ENCODE measurements at places on chromosomes 7 and 10.

DNA sequence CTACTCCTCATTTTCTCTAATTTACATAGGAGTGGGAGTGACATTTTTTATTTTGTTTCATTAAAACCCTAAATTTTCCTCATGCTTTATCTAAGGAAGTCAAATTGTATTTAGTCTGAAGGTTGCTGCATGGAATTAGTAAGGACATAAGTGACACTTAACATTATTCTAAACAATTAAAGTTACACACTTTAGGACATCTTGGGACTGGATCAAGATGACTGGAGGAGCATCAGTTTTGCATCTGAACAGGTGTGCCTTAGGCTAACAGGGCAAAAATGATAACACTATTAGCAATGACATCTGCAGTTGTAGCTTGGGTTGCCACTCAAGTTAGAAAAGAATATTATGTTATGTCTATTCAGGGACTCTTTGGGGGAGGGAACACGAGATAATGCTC, 199.4 kb downstream of the HDAC9 start:
- no peak for DNase-seq

DNA sequence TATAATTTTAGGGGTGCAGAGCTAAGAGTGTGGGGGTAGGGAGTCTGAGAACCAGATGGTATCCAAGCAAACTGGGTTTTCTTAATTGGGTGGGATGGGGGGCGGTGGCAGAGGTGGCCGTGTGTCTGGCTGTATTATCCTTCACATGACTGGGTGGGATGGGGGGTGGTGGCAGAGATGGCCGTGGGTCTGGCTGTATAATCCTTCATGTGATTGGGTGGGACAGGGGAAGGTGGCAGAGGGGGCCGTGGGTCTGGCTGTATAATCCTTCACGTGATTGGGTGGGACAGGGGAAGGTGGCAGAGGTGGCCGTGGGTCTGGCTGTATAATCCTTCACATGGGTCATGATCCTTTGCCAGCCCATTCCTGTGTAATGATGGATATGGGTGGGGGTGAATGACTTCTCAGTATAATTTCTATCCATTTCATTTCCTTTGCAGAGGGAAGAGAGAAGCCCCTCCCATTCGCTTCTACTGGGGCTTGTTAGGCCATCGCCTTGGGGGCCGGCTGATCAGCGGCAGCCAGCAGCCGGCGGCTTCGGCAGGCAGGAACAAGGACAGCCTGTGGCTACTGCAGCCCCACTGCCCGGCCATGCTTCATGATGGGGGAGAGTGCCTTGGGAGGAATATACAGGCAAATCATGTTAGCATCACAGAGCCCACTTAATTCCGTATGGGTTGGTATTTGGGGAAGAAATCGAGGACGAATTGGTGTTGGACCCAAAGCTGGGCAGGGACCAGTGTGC, 179.6 kb upstream of the MKI67 start:
- no peak for DNase-seq

DNA sequence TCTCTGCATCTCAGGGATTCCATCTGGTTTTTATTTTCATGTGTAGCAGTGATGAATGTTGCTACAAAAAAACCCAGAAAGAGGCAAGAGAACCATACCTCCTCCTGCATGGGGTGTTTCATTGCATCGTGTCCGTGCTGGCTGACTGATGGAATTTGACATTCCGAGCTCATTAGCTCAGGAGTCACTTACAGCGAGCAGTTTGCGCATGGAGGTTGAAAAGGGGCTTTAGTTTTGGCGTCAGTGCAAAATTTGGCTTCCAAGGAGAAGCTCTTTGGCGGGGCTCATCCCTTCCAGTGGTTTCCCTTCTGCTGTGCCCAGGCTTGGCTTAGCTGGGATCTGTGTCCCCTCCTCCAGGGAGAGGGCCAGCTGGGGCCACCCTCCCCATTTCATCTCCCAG, 25.8 kb downstream of the EMX2 start:
- DNase-seq: no peak

GRCh38 chr7:151013733-151014497, 10.4 kb downstream of the ATG9B start:
- peak; percentile 59 for DNase-seq

DNA sequence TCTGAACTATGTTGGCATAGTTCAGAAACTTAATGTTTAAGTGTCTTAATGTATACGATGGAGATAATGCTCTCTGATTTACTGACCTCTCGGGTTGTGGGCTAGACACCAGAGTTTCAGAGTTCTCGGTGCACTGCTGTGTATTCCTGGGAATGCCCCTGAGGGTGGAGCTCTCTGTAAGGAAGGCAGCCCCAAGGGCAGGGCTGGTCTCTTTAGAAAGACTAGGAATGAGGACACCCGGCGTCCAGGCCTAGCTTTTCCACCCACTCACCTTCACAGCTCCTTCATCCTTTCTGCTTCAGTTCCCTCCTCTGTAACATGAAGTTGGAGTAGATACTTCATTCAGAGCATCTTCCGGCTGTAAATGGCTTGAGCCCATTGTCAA, 536.6 kb upstream of the GALNT17 start:
- DNase-seq: no peak

GRCh38 chr7:143239813-143240212, 18.0 kb downstream of the TAS2R40 start:
- no peak for DNase-seq

DNA sequence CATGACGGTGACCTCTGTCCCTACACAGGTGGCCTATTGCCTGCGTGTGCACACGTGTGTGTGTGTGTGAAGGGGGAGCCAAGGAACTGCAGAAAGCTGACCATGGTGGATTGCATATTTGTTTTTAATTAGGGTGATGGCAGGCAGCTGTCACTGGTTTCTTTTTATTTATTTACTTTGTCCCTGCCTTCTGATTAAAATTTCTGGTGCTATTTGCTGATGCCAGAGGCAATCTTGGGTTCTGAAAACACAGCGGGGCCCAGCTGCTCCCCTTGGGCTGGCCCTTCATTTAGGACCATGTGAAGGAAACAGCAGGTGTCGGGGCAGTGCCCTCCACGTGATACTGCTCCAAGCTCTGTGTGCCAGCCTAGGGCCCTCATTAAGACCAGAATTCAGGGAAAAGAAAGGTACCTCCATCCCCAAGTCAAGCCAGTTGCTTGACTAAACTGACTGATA, 71.3 kb upstream of the PODXL start:
- DNase-seq: no peak

DNA sequence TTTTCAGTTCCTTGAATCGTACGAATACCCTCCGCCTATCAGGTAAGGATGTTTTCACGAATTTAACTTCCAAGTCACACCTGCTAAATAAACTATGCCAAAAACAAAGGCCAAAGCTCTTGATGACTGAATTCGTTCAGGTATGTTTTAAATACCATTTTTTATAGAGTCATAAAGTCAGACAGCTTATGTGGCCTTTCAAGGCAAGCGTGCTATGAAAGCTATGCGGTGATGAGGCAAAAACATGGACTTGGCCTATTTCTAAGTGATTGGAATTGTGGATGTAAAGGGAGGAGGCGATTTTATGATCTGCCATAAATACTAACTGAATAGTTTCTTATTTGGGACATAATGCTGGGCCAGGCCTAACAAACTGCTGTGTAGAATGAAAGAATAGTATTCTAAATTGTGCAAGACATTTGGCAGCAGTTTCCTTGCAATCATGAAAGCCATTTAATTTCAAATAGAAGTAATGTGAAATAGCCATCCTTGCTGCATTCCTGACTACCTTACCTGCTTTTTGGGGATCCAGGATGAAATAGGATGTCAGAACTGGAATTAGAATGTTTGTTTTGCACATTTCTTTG, 14.0 kb downstream of the SLC39A12 start:
- DNase-seq: no peak

DNA sequence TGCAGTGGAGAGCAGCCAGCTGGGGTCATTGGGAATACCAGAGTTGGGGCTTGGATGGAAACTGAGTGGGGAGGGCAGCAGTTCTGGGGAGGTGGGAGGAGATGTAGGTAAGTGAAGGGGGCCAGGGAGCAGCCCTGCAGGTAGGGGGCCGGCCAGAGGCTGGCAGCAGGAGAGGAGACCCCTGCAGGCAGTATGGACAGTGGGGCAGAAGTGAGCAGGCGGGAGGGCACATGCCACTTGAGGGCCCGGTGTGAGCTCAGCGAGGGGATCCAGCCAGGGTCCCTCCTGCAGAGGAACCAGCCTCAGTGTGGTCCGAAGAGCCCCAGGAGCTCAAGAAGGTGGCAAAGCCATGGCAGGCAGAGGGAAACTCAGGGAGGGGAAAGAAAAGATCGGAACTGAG, 75.4 kb downstream of the WDR11 start:
- no peak for DNase-seq

GRCh38 chr10:25501912-25502311, 327.1 kb downstream of the GPR158 start:
- no peak for DNase-seq

DNA sequence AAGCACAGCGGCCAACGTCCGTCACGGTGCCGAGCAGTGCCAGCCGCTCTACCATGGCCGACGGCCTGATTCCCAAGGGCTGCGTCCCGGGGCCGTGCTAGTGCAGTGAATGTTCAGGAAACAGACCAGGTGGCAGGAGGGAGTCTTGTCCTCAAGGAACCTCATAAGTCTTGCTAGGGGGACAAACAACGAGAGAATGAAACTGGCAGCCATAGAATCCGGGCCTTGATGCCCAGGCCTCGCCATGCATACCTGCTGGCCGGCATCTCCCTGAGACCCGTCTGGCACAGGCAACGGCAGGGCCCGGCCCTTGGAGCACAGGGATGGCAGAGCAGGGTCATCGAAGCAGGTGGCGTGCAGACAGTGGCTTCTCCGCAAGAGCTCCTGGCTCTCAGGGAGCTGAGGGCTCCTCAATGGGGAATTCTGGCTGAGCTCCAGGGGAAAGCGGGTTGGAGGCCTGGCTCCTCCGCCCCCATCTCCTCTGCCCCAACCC, 58.8 kb downstream of the DIP2C start:
- no peak for DNase-seq

DNA sequence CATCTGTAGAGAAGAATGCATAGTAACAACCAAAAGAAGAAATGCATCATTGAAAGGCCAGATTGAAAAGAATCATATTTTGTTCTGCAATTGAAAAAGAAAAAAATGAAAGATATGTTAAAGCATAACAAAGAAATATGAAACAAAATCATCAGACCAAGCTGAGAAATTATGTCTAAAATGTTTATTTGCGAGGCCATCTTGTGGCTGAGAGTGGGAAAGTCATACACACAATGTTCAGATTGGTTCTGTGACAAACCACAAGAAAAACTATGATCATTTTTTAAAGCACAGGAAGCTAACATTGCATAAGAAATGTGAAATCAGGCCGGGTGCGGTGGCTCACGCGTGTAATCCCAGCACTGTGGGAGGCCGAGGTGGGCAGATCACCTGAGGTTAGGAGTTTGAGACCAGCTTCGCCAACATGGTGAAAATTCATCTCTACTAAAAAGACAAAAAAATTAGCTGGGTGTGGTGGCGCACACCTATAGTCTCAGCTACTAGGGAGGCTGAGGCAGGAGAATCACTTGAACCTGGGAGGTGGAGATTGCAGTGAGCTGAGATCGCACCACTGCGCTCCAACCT, 36.6 kb downstream of the ABCB5 start:
- no peak for DNase-seq

DNA sequence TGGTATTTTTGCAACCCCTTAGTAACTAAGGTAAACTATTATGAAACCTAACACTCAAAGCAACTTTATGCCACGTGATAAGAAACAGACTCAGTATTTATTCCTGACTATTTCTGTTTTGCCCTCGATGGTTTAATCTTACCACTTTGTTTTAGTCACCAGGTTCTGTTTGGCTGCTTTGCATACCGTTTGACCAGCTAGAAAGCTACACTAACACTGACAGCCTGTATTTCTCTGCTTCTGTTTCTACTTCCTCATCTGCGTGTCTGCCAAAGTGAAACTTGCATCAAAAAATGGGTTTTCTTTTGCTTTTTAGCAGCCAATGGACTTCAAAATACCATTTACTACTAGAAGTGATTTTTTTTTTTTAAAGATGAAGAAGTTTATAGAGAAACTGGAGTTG, 802.5 kb downstream of the GRM8 start:
- DNase-seq: no peak

DNA sequence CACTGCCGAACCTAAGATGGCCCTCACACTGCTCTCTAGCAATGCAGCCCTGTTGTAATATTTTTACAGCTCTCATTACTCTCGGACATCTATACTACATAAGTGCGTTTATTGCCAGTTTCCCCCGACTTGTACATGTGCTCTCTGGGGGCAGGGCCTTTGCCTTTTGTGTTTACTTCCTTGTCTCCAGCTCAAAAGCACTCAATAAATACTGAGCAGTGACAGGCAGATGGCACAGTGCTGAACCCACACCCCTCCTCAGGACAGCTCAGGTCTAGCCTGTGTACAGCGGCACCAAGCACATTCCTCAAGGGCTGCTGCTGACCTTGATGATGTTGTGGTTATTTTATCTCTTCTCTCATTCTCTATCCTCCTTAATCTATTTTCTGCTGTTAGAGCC, 68.0 kb upstream of the ELMO1 start:
- no peak for DNase-seq

GRCh38 chr7:139078399-139078798, 31.1 kb downstream of the ZC3HAV1 start:
- no peak for DNase-seq

GRCh38 chr7:67631476-67631875, 634.8 kb downstream of the TYW1 start:
- DNase-seq: no peak

GRCh38 chr7:46680147-46680546, 759.1 kb upstream of the IGFBP3 start:
- no peak for DNase-seq

GRCh38 chr10:130065251-130065650, 45.4 kb downstream of the C10orf143 start:
- DNase-seq: no peak

- DNase-seq: no peak
Observed at GRCh38 chr10:133168617-133169031, 8.6 kb downstream of the KNDC1 start.

GRCh38 chr7:47661051-47661714, 79.3 kb upstream of the TNS3 start:
- no peak for DNase-seq

GRCh38 chr7:158840604-158841003, 11.3 kb upstream of the ESYT2 start:
- DNase-seq: no peak

DNA sequence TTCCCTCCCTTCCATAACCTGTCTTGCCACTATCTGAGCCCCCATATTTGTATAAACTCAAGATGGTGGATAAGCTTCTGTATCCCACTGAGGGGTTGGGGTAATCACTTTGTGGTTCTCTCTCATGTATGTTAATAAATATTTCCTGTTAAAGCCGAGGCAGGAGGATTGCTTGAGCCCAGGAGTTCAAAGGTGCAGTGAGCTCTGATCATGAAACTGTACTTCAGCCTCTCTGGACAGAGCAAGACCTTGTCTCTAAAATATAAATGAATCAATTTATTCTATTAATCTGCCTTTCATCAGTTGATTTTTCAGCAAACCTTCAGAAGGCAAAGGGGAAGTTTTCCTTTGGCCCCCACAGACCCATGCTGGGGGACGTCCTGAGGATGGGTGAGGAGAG, 1.8 kb upstream of the RARRES2 start:
- no peak for DNase-seq

GRCh38 chr10:48377751-48378530, 71.5 kb downstream of the MAPK8 start:
- no peak for DNase-seq

GRCh38 chr7:94621120-94621519, 34.8 kb downstream of the SGCE start:
- DNase-seq: no peak

- no peak for DNase-seq
Observed at GRCh38 chr10:129156406-129156805, 310.6 kb upstream of the MGMT start.

GRCh38 chr7:6497994-6498393, 50.2 kb upstream of the DAGLB start:
- DNase-seq: no peak
